Coronary artery (tissue), 2 donors: ENCODE measurements at places on chromosomes 7 and 10.

- no peak for DNase-seq
These were observed 14.3 kb downstream of the CPA1 start for GRCh38 chr7:130394421-130395195.

GRCh38 chr10:124629415-124629814, 114.8 kb downstream of the FAM53B start:
- DNase-seq, result no peak

- no peak for DNase-seq
These were observed 976.3 kb upstream of the LRRTM3 start for GRCh38 chr10:65949526-65949925.

GRCh38 chr10:34547291-34547690, 267.8 kb downstream of the PARD3 start:
- no peak for DNase-seq

GRCh38 chr7:36279200-36279925, 110.3 kb upstream of the ANLN start:
- no peak for DNase-seq

GRCh38 chr7:26167303-26167934, 15.4 kb downstream of the NFE2L3 start:
- no peak for DNase-seq

DNA sequence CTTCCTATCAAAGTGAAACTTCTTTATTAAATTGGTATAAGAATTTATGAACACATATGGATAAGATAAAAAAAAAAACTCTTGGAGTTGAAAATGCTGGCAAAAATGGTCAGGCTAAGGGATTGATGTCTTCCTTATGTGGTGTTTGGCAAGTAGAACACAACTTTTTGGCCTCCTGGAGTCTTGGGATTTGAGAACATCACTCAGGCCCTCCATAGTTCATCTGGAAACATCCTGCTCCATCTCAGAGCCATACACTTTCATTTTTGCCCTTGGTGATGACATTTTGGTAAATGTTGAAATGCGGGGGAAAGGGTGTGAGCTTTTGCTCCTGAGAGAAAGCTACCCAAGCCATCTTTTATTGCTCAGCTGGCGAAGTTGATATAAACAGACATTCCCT, 27.5 kb upstream of the BTBD16 start:
- no peak for DNase-seq

GRCh38 chr10:105288026-105288425, 646.9 kb downstream of the SORCS3 start:
- DNase-seq, result no peak

DNA sequence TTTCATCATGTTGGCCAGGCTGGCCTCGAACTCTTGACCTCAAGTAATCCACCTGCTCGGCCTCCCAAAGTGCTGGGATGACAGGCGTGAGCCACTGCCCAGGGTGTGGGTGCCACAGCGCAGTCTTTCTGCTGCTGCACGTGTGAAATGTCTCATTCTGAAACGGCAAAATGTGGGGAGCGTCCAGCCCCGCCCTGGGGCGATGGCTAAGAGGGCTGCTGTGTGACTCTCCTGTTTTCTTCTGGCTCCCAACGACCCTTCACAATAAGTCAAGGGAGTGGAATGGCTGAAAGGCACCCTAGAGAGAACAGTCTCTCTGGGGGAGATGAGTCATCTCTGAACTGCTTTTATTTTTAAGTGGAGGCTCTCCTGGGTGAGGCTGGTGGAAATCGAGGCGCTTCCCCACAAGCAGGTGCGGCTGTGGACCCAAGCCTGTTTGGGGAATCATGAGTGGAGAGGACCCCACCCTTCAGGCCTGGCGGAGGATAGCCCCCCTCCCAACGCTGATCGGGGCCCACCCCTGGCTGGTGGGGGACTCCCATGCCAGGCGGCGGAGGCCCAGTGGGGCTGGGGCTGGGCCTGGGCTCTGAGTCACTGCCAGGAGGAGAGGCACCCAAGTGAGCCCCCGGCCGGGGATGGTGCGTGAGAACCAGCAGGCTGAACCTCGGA, 18.0 kb downstream of the ADAP1 start:
- DNase-seq, result no peak

GRCh38 chr7:64875258-64875657, 27.8 kb upstream of the ZNF273 start:
- no peak for DNase-seq

- no peak for DNase-seq
These were observed 156.9 kb upstream of the SH2B2 start for GRCh38 chr7:102129636-102130370.
